Hippocampal formation (tissue), 2 donors: ENCODE measurements at places on chromosomes 16 and 17.

GRCh38 chr17:38857271-38857670, 3.8 kb upstream of the RPL23 start:
- DNase-seq: no peak

GRCh38 chr16:80958284-80958683, 48.4 kb downstream of the CMC2 start:
- DNase-seq: no peak

GRCh38 chr17:15255713-15256454, 9.2 kb downstream of the PMP22 start:
- no peak for DNase-seq

DNA sequence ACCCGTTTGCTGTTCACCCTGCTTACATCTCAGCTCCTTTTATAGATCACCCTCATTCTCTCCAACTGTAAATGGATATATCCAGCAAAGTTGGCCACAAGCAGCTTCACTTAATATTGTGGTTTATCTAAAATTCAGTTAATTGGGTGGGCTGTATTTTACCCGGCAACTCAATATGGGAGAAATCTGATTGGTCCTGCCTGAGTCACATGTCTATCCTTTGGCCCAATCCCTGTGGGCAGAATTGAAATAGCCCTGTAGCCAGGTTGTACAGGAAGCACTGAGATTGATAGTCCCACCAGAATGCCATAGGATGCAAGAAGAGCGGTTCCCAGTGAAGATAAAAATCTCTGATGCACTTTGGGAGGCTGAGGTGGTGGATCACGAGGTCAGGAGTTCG, 73.2 kb downstream of the AIPL1 start:
- no peak for DNase-seq

GRCh38 chr17:78986649-78987328, 7.1 kb upstream of the LGALS3BP start:
- DNase-seq: no peak

- no peak for DNase-seq
Observed at GRCh38 chr17:50798424-50799288, 31.3 kb upstream of the ANKRD40CL start.

- no peak for DNase-seq
Observed at GRCh38 chr16:74773446-74774222, 986 bp downstream of the FA2H start.

DNA sequence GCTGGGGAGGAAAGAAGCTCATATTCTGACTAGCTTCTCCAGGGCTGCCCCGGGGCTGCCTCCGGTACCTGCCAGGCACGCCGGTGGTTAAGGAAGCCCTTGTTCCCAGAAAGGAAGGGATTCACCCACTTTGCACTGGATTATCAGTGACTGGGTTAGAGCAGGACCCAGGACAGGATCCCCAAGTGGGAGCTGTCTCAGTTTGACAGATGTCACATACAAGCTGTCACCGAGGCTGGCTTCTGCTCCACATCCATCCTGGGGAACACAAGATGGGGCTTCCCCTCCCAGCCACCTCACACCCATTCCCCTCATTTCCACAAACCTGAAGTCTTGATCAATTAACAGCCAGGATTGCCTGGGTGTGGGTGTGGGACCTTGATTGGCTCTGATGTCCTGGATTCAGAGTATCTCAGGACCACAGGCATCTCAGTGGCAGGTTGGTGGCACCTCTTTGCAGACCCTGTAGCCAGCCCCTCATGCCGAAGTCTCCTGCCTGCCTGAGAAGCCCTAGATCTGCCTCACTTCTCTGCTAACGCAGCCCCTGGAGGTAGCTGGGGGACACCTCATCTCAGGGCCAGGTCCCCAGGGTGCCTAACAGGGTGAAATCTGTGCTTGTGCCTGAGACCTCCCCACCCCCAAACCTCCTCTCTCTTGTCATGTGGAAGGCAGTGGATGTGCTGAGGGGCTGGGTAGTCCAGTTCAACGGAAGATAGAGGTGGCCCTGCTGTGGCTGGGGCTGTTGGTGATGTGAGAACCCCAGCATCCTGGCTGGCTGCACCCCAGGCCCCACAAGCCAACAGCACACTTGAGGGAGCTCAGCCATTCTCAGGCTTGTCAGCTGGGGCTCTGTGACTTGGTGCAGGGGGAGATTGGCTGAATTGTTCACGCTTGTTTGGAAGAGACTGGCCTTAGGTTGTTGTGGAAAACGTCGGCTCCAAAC, 1.4 kb downstream of the CACNG5 start:
- no peak for DNase-seq

GRCh38 chr17:73282629-73283028, 20.9 kb upstream of the CPSF4L start:
- no peak for DNase-seq

GRCh38 chr17:2184993-2185931, 118.3 kb downstream of the SMG6 start:
- no peak for DNase-seq

- no peak for DNase-seq
Observed at GRCh38 chr17:80517641-80518040, 27.0 kb upstream of the RPTOR start.

DNA sequence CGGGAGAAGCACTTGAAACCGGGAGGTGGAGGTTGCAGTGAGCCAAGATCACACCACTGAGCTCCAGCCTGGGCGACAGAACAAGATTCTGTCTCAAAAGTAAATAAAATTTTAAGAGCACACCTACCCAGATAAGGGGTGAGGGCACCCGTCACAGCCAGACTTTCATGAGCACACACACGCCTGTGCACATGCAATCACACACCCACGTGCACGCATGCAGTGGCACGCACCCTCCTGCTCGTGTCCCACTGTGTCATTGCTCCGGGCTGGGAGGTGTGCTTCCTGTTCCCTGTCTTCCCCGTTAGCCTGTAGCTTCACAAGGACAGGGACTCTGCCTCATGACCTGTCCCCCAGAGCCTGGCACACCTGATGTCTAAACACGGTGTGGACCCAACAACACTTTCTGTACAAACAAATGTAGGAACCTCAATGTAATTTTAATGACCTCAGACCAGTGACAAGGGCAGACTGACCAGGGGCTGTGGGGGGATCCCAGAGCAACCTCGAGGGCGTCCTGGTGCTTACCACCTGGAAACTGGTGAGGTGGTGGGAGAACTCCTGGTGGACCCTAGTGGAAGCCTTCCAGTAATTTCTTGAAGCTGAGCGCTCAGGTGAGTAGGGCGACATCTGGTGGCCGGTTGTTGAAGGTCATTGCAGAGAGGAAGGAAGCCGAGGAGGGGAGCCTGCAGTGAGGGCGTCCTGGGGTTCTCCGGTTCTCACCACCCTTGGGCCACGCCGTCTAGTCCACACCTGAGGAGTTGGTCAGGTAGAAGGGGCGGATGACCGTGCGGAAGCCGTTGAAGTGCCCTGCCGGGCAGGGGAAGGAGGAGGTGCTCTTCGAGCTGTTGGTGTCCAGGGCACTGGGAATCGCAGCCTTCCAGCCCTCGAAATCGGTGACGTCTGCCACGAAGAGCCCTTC, 8.6 kb downstream of the LGALS3BP start:
- peak; percentile 47 for DNase-seq
